RPMI8226 (cell line): ENCODE measurements at places on chromosomes 1 and 21.
A peak's percentile ranks its signal among the peaks of the same experiment; 100 is the strongest.

DNA sequence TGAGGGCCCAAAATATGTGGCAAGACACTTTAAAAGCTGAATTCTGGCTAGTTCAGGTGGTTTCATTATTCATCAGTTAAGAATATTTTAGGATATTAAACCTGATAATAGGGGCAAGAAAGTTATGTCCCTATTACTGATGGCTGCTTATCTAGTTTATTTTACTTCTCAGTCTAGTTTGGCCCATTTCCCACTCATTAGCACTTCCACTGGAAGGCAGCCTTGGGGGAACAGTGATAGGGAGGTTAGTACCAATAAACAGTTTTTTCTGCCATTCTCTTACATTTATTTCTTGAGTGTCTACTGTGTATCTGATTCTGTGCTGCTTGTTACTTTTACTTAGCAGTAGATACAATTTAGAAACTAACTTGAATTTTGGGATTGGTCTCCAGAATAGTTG lies 9.0 kb downstream of the PPP1R12B start:
- DNase-seq: no peak

DNA sequence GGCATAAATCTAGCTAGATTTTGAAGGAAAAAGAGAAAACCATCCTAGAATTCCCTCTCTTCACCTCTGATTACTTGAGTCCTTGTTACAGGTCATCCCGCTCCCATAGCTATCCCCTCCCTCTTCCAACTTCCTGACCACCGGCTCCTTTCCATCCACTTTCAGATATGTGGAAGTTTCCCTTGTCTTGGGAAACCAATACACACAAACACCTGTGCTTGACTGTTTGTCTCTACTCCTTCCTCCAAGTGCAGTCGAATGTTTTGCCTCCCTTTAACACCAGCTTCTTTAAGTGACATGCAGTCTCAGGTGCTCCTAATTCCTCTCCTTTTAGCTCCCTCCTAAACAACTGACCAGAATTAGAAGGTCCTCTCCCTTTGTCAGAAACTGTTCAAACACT lies 70.0 kb downstream of the PTGER3 start:
- no peak for DNase-seq

- peak; percentile 85 for DNase-seq
Observed at GRCh38 chr1:7549277-7550161, 221.6 kb upstream of the VAMP3 start.

GRCh38 chr1:87348341-87349019 lies 19.8 kb downstream of the LMO4 start:
- no peak for DNase-seq

DNA sequence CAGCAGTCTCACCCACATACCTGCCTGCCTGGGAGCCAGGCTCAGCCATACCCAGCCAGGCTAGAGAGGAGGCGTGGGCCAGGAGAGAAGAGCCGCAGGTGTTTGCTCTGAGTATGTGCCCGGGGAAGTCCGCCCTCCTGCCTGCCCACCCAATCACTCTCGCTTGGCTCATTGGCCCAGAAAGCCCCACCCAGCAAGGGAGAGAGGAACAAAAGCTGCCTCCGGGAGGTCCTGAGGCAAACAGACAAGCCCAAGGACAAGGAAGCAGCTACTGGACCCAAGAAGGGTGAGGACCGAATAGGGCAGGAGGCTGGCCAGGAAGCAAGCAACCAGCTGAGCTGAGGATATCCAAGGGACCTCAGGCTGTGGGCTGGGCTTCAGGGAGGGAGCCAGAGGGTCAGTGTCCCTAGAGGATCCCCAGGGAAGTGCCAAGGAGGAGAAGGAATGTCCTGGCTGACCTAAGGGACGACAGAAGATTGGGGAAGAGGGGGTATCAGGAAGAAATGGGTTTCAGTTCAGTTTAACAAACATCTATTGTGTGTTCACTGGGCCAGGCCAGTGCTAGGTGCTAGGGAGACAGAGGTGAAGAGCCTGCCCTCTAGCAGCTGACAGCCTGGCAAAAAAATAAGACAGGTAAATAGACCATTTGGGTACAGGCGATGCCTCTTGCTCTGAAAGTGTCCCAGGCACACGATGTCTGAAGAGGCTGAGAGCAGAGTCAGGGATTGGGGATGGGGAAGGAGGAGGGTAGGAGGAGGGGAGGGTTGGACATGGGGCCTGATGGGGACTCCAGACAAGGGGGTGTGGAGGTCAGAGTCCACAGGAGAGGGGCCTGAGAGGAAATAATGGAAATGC lies at the start of gene GJB4:
Gene GJB4, plus strand, starts transcription at position 238 of the 855 bp plus-strand sequence. CDS start 1,515 bp downstream, outside the sequence.
- DNase-seq: no peak

GRCh38 chr1:110380672-110381283 lies 10.0 kb downstream of the SLC16A4 start:
- DNase-seq: no peak

DNA sequence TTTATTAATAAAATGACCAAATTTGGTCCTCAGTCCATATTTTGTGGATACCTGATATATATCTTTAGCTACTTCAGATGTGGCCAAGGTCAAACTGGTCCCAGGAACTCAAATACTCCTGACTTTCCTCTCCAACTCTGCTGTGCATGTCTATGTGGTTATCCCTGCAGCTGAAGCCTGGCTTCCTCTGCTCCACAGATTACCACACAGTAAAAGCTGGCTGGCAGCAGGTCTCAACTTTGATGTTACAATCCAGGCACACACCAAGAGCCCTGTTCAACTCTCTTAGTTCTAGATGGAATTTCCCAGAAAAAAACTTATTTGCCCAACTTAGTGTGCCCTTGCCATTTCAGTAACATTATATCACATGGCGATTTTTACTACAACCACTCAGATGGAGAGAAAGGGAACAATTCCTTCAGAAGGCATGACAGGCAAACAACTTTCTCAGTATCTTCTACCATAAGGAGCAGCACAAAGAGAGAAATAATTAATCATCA lies 479.5 kb downstream of the PLPP3 start:
- no peak for DNase-seq

DNA sequence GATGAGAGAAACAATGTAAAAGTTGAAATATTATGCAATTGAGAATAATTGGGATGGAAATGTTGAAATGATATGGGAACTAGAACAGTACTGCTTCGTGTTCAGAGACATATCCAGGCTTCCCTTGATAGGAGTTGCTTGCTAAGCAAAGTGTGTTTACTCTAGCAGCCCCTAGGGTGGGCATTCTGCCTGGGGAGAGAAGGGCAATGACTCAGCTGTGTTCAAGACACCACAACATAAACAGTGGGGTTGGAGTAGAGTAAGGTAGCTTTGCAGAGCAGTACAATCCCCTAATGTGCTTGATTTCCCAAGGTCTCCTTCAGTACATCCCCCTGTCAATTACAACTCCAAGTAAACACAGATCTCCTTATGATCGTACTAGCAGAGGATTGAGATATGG lies 4.8 kb upstream of the PCNX2 start:
- no peak for DNase-seq
